ENCODE measurements at places on chromosomes 3 and 15. TPM values are rescaled to one million over a fixed set of nuclear protein-coding genes. Genes with fewer than 3 reads are reported as not detected.

CHST13 gene
- total RNA-seq, result 8.4 TPM

P2RY14 gene
- not detected for total RNA-seq

BFSP2 gene
- not detected for total RNA-seq

AP2M1 gene
- 269 TPM for total RNA-seq

UBE3A gene
- total RNA-seq, result 96.1 TPM

MINAR1 gene
- 1.4 TPM for total RNA-seq

MAP1A gene
- total RNA-seq, result 2.0 TPM

ACKR2 gene
- total RNA-seq, result 0.35 TPM

TP63 gene
- total RNA-seq, result not detected

- DNase-seq, result peak; percentile 56
These were observed 19.4 kb downstream of the IFT57 start for GRCh38 chr3:108202834-108203233.

DNA sequence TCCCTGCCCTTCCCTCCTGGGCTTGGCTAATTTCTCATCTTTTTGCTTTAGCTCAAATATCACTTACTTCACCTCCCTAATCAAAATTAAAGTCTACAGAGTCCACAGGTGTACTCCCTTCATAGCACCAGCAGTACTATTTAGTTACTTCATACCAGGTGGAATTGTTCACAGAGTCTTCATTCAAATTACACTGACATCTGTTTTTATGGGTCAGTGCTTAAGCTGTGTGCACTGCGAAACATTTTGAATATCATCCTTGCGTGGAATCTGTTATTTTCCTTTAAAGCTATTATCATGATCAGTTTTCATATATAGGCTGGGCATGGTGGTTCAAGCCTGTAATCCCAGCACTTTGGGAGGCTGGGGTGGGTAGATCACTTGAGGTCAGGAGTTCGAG lies 2.7 kb upstream of the SERF2 start:
- no peak for DNase-seq

DNA sequence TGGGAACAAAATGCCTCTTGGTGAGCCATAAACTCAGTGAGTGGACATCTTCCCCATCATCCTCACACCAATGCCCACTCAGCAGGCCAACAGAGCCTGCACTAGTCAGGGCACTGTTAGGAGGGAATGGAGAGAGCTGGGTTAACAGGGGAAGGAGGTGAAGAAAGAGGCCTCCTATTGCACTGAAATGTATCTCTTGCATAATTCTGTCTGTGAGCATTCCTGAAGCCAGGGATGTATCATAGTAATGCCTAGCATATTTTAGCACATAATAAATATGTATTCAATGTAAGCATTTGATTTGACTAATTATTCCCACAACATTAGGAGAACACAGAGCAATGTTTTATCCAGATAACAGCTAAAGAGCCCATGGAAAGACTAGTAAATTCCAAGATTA lies 81.2 kb downstream of the ANO10 start:
- DNase-seq, result no peak

- DNase-seq, result no peak
These were observed 710.1 kb downstream of the SQOR start for GRCh38 chr15:46344915-46345314.

- no peak for DNase-seq
These were observed 53.7 kb downstream of the DLG1 start for GRCh38 chr3:197244751-197245150.

GRCh38 chr3:52931889-52932288 lies 34.5 kb upstream of the STIMATE start:
- no peak for DNase-seq

- no peak for DNase-seq
These were observed 29.5 kb downstream of the CD80 start for GRCh38 chr3:119529883-119530282.

- no peak for DNase-seq
These were observed 22.0 kb downstream of the RBP2 start for GRCh38 chr3:139454346-139454745.

DNA sequence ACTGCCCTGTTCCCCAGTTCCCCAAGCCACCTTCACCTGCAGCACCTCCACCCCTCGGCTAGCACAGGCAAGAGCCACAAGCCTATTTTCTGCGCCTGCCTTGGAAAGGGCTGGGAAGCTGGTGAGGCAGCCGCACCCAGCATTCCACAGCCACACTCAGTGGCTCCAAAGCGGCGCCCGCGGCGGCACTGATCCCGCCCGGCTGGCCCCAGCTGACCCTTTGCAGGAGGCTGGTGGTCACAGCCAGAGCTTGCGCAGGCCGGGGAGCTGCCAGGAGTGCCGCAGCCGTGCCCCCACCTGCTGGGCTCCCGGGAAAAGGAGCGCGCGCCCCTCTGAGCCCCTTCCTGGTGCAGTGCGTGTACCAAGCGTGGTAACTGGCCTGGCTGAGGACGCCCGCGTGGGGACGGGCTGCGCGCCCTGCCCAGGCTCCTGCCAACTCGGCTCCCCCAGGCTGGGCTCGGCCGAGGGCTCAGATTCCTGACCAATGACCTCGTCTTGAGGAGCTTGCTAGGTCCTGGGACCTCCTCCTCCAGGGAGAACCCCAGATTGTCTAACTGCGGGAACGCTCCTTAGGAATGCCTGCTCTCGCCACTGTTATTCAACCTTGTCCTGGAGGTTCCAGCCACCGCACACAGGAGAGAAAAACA lies 13.3 kb downstream of the GRAMD2A start:
- peak; percentile 86 for DNase-seq

- no peak for DNase-seq
These were observed 138.5 kb upstream of the STRIT1 start for GRCh38 chr3:155431856-155432570.

DNA sequence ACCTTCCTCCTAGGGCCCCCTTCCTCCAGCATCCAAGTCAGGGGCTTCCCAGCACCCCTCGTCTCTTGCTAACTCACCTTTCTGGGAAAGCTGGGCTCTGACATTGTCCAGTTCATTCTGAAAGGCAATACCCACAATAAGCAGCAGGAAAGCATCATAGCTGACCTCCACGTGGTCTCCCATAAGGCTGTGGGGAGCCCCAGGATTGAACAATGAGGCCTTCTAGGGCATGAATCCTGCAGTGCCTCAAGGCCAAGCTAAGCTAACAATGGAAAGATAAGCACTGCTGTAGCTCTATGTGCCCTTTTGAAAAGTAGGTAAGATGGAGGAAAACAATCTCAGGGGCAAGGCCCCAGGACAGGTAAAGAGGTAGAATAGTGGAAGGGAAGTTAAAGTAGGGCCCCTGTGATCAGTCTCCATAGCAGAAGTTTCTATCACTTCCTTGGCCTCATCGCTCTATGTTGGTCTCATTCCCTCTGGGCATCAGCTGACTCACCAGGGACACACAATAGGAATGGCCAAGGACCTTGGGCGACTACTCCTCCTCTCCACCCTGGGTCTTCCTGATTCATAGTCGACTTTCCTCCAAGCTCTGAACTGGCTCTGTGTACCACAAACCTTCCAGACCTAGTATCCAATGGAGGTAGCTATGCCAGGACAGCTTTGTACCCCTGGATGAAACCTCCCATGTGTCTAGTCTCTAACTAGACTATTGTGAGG lies 11.7 kb downstream of the TRAIP start:
- DNase-seq, result no peak

- DNase-seq, result no peak
These were observed 516.6 kb downstream of the EPHB1 start for GRCh38 chr3:135311699-135312098.

GRCh38 chr3:16884748-16885592 lies at the start of gene PLCL2:
TSS of gene PLCL2 (plus strand) at chr3:16884955. CDS start at chr3:16885040, 85 bp downstream.
- DNase-seq, result peak; percentile 66

- DNase-seq, result no peak
These were observed 32.1 kb upstream of the TOPBP1 start for GRCh38 chr3:133693821-133694220.

DNA sequence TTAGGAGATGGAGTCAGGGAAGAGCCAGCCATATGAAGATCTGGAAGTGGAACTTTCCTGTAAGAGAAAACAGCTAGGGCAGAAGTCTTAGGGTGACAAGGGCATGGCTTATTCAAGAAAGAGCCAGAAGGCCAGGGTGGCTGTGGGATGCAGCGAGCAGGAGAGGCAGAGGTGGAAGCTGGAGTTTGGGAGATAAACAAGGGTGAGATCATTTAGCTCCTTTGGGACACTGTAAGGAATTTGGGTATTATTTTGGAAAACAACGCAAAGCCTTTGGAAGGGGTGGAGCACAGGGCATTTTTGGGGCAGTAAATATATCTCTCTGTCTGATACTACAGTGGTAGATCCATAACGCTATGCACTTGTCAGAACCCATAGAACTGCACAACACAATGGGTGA lies 5.0 kb upstream of the IL16 start:
- no peak for DNase-seq

DNA sequence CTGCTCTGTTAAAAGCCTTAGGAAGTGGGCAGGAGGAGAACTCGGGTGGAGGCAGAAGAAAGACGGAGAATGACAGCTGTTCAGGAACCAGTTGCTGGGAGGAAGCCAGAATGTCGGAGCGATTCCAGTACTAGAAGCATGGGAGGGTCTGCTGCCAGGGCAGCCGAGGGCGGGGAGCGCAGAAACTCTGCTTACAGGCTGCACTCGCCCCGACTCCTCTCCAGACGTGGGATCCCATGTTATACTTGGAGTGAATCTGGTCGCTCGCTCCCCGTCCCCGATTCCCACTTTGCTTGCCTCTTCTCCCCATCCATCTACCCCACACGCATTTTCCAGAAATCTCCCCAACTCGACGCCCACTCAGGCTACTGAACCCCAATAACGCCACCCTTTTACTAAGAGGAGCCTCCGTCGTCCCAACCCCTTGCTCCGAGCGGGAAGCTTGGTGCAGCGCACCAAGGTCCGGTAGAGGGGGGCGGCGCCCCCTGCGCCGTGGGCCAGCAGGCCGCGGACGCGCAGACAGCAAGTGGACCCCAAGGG lies 665 bp downstream of the GATM start:
- DNase-seq, result peak; percentile 52

GRCh38 chr3:187849016-187849654 lies 103.9 kb upstream of the BCL6 start:
- no peak for DNase-seq

DNA sequence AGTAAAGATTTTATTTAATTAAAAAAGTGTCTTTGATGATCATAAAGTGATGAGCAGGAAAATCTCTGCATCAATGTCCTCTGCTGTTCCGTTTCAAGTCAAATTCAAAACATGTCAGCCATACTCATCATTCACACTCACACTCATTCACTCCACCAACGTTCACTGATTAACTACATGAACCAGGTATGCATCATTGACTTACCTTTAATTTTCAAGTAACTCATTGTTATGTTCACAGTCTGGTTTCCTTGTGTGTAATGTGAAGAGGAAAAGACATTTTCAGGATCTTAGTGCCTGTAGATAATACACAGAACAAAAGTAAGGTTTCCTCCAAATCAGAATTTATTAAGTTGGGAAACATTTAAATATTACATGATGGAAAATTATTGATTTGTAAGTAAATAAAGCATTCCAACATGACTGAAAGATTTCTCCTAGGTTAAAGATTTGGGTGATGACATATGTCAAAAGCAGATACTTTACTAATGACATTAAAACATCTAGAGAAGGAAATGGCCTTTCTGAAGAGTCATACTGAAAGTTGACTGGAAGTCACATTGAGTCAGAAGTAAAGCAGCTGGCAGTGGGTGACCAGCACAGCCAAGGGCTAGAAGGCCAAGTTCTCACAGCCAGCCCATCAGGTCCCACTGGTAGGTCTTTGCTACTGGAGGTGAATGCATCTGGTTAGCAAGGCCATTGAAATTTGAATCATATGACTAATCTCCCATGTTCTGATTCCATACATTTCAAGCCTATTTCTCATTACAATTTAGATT lies 251.9 kb downstream of the CDIN1 start:
- DNase-seq, result no peak

- DNase-seq, result no peak
These were observed 11.4 kb downstream of the RAB6B start for GRCh38 chr3:133884054-133884886.

GRCh38 chr15:59438625-59439290 lies 772 bp downstream of the FAM81A start:
- DNase-seq, result no peak

DNA sequence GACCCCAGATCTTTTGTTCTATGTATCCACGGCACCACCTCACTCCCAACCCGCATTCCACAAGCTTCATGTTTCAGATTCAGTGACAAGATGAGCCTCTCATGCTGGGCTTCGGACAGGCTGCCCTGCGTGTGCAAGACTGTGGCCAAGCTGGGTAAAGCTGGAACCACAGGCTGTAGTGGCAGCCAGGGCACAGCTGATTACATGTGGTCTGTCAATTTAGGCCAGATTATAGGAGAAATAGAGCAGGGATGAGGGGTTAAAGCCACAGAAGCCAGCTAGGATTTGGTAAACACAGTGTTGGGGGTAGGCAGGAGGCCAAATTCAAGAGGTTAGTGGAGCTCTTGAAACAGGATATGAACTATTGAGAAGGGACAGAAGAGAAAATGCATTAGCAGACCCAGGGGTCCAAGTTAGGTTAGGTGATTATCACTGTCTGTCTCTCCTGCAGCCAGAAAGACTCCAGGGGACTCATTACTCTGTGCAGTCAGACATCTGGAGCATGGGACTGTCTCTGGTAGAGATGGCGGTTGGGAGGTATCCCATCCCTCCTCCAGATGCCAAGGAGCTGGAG lies 12.9 kb downstream of the SNAPC5 start:
- DNase-seq, result no peak

GRCh38 chr3:78941587-78941986 lies 826.2 kb downstream of the ROBO1 start:
- no peak for DNase-seq

- DNase-seq, result no peak
These were observed 393.2 kb downstream of the SOX2 start for GRCh38 chr3:182104881-182105280.

DNA sequence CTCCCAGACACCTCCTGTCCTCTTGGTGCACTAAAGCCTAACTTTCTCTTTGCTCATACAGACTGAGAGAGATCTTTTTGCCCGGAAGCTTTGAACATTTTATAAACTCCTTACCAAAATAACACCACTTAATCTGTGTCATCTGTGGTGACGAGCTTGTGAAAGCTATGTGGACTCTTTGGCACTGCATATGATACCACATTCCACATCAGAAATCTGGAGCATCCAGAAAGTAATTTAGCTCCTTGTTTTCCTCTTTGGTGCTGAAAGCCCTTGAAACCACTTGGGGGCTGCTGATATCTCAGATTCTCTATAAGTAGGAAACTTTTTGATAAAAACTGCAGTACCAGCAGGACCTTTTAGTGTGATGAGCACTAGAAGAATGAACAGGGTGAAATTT lies 128.3 kb downstream of the ALCAM start:
- no peak for DNase-seq

Measured in GM23338 (cell line).